ENCODE measurements at places on chromosomes 4 and X.

DNA sequence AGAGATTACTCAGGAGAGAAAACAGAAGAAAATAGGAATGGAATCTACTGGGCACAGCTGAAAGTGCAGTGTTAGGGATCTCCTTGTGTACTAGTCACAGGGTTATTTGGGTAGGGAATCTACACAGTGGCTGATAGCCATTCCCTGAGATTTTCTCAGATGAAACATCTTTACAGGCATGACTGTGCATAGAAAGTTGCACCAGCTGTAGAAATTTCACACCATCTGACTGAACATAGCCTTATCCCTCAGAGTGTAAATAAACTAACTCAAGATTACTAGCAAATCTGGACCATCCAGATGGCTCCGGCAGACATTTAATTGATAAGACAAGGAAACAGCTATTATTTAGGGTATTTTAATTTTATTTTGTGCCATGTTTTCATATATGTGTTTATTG, 2053.5 kb upstream of the TENM3 start:
- DNase-seq = no peak

- DNase-seq = no peak
Observed at GRCh38 chr4:113564493-113564892, 197.0 kb downstream of the CAMK2D start.

GRCh38 chr4:88110826-88111225, 47.6 kb downstream of the ABCG2 start:
- peak; percentile 33 for DNase-seq

GRCh38 chr4:2248044-2248780, 6.3 kb upstream of the HAUS3 start:
- DNase-seq = no peak

GRCh38 chr4:38512840-38513239, 151.2 kb upstream of the KLF3 start:
- DNase-seq = no peak

- DNase-seq = no peak
Observed at GRCh38 chr4:128155231-128155855, 94.2 kb downstream of the LARP1B start.

GRCh38 chr4:958314-958665, 15.1 kb downstream of the DGKQ start:
- DNase-seq = no peak

All from LoVo (cell line).